Ureter (tissue), 1 donor: ENCODE measurements at places on chromosomes 5 and 9. TPM values are rescaled to one million over a fixed set of nuclear protein-coding genes. Genes with fewer than 3 reads are reported as not detected.

- DNase-seq: no peak
Measured at GRCh38 chr9:130129432-130130061, 42.7 kb upstream of the NCS1 start.

DNA sequence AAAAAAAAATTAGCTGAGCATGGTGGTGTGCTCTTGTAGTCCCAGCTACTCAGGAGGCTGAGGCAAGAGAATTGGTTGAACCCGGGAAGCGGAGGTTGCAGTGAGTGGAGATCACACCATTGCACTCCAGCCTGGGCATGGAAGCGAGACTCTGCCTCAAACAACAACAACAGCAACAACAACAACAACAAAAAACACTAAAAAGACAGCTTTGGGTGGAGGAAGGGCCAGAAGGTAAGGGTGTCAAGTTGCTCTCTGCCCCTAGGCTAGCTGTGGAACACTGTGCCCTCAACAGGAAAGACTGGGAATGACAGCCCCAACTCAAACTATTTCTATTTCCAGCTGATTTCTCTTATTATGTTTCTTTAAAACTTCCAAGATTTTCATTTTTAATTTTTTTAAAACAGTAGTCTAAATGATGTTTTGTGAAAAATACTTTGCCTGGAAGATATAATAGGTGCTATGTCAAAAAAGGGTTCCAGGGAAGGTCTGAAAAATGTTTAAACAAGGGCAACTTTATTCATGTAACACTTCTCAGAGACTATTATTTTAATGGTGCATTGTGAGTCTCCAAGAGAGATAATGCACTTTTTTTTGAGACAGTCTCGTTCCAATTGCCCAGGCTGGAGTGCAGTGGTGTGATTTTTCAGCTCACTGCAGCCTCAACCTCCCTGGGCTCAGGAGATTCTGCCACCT is 29.9 kb downstream of the CLINT1 start:
- no peak for DNase-seq

DNA sequence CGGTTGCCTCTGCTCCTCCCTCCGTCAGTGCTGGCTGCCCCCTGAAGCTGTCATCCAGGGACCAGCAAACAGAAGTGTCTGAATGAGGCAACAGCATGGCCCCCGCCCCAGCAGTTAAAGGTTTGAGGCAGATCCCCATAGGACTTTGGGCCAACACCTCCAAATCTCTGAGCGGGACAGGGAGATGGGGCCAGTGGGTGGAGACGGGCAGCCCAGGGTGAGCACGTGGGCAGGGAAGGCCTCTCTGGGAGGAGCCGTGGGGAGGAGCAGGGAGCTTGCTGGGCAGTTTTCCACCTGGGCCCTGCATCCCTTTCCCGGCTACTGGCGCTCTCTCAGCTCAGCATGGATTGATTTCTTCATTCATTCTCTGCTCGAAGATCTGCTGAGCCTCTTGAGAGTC is 39.1 kb upstream of the NOTCH1 start:
- no peak for DNase-seq

GRCh38 chr9:36828611-36829013 is 205.5 kb downstream of the PAX5 start:
- DNase-seq: no peak

GRCh38 chr5:123868267-123868666 is 356.3 kb downstream of the CSNK1G3 start:
- DNase-seq: no peak

DNA sequence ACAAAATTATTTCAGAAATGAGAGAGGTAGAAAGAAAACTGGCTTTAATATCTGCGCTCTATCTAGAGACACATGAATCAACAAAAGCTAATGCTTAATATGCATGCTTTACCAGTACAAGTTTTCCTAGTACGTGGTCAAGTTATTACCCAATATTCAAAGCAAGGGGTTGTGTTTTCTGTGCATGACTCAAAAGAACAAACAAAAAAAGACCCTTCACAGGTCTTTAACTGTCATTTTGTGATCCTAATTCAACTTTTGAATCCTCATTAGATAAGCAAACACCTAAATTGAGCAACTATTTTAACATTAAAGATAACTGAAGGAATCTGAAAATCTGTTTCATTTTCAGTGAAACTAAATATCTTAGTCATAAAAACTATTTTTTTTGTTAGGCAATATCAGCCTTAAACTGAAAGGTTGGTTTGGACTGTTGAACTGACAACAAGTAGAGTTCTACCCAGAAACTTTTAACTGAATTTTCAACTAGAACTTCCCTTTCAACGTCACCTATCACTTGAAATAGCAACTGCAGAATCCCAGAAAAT is 12.5 kb downstream of the ST8SIA4 start:
- DNase-seq: no peak

DNA sequence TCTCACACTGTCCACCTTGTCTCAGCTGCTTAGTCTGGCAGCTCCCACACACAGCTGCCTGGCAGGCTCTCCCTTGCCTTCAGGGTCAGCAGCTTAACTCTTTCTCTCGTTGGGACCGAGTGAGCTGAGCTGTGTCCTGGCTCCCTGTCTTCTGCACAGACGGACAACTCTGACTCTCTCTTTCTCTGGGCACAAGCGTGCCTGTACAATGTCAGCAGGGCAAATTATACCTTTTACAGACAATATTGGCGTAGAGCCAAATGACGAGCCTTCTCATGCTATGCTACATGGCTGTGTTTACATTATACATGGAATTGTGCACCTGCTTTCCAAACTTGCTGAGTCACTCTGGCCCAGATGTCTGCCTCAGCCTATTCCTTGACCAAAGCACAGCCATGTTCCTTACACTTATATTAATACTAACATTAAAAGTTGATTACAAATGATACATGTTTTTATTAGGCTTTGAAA is 188.6 kb downstream of the CYLC2 start:
- no peak for DNase-seq

GRCh38 chr9:135487281-135488012 is 7.9 kb downstream of the PPP1R26 start:
- no peak for DNase-seq

DNA sequence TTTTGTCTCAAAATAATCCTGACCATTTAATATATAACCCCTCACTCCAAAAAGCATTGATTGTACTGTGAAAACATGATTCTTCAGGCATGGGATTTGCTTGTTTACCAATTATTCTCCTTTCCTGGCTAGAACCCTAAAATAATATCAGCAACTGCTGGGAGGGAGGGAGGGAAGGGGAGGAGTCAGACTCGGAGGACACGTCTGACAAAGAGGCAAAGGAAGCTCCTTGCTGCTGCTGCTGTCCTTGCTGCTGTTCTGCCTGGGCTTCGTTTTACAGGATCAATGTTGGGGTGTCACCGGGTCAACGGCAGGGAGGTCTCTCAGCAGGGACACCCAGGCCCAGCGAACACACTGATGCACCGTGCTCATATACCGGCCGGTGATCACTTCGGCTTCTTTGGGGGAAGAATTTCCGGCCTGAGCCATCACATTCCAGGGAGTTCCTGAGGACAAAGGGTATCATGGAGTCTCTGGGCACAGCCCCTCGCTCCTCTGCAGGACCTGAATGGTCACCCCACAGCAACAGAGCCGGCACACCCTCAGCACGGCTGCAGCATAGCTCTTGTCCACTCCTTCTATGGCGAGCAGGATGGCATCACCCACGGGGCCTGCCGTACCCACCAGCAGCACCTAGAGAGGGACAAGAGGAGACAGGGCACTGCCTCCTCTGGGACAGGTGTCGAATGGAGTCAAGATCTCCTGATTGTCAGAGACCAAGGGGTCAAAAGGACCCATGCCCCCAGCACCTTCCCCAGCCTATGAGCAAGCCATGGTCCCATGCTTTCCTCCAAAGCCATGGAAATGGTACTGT is 27.9 kb downstream of the MED10 start:
- DNase-seq: no peak

- no peak for DNase-seq
Measured at GRCh38 chr5:108579236-108579635, 168.5 kb upstream of the FER start.

DNA sequence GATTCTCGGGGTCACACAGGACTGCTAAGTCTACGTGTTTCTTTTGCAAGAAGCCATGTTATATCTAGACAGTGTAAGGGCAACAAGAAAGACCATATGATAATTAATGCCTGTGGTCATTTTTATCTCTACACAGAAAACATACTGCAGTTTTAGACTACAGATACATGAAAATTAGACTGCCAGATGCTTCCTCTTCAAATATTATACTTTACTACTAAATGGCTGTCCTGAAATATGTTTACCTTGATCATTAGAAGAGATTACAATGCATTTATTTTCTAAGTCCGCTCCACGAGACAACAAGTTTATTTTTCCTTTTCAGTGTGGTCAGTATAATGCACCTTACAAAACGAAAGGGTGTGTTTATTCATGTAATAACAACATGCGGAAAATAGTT is 147.6 kb downstream of the KIAA0825 start:
- DNase-seq: no peak

- DNase-seq: no peak
Measured at GRCh38 chr5:35884773-35885172, 28.1 kb downstream of the IL7R start.

- DNase-seq: no peak
Measured at GRCh38 chr5:15518786-15519185, 18.8 kb downstream of the FBXL7 start.

DNA sequence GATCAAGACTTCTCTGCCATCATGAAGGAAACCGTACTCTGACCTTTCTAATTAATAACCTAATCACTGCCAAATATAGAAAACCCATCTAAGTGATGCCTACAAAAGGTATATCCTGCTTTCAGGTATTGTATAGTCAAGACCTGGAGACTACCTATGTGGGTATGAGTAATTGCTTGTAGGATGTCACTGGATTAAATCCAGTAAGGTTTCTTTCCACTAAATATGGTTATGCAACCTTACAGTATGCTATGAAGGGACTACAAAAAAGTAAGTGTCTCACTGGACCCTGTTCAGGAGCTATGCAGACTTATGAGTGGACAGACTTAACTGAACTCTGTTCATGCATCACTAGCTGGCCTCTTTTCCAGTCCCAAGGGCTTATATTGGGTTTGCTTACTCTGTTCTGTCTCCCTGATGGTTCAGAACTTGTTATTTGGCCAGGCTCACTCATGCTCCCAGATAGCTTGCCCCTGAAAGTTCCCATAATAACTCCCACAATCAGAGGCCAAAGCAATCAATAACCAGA is 51.1 kb downstream of the PDE6A start:
- no peak for DNase-seq

DNA sequence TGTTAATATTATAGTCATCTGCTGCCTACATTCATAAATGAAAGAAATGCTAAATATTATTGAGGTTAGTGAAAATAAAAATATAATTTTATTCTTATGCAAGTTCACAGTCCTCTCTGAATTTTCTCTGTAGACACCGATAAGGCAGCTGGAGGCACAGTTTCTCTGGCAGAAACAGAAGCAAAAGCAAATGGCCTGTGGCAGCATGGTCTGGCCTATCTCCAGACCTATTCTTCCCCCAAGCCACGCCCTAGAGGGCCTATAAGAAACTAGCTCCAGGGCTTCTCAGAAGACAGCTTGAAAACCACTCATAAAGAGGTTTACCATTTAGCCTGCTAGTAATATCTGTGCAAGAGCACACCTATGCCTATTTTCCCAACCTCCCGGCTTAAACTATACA is 28.4 kb downstream of the MRPS27 start:
- no peak for DNase-seq

DNA sequence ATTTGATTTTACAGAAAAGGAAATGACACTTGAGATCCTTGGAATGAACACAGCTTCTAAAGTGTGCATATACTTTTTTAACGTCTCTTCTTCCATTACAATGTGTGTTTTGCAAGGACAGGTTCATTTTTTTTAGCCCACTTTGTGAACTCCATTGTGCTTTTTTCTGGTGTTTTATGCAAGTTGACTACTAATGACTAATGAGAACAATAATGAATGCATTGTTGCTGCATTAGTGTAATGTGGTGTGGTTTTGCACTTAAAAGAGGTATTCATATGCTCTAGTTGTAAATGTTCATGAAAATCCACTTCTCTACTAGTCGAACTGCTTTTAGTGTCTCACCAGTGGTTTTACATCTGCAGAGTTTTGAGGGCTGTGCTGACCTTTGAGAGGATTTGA is 93.6 kb downstream of the UHRF2 start:
- DNase-seq: no peak

- DNase-seq: no peak
Measured at GRCh38 chr5:451587-452458, 8.8 kb downstream of the EXOC3 start.

DNA sequence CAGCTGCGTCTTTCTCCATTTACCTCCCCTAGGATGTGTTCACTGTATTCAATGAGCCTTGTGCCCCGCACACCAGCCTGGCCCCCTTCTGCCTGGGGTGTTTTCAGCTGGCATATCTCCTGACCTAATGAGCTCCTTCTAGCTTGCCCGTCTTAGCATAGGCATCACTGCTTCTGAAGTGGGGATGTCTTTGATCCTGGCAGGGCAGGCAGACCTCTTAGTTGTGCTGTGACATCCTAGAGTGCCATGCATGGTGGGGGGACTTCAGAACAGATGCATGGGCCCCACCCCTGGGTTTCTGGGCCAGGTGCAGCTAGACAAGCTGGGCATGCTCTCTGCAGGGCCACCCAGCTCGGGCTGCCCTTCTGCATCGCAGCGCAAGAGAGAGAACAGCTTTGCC is 172.7 kb downstream of the GADD45G start:
- no peak for DNase-seq

- peak; percentile 74 for DNase-seq
Measured at GRCh38 chr9:136533775-136534157, 12.1 kb downstream of the NOTCH1 start.

GRCh38 chr5:170235876-170236864 is 3.4 kb downstream of the C5orf58 start:
- DNase-seq: no peak

DNA sequence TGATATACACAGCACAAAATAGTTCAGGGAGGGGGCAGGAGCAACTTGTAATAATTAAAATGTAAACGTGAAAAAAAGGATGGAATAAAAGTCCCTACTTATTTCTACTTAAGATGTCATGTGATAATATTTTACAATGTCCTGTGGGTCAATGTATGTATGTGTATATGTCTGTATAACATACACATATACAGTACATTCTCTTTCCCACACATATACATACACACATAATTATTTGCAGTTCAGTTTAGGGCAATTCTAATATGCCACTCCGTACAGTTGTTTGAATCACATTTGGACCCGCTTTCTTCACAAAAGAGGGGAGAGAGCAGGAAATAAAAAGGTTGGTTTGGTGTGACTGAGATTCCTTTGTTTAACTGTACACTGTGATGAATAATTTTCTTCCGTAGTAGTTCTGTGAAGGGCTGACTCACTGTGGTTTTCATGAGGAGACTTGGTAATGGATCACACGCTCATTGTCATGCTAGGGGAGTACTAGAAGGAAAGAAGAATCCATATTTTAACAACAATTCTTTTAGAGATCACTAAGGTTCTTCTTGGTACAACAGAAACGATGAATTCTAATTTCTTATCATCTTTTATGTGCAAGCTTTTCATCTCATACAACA is 26.2 kb upstream of the ACOT12 start:
- DNase-seq: no peak

ENHO gene
- 0.36 TPM for total RNA-seq

CCL21 gene
- total RNA-seq: 55.1 TPM

EDIL3 gene
- total RNA-seq: 6.8 TPM

TUT7 gene
- total RNA-seq: 38.6 TPM

GABRA6 gene
- not detected for total RNA-seq

DBH gene
- not detected for total RNA-seq
